ENCODE measurements at places on chromosomes 1 and 21.
A peak's percentile ranks its signal among the peaks of the same experiment; 100 is the strongest.

- DNase-seq = no peak
Observed at GRCh38 chr1:66214901-66215300, 319.1 kb upstream of the SGIP1 start.

DNA sequence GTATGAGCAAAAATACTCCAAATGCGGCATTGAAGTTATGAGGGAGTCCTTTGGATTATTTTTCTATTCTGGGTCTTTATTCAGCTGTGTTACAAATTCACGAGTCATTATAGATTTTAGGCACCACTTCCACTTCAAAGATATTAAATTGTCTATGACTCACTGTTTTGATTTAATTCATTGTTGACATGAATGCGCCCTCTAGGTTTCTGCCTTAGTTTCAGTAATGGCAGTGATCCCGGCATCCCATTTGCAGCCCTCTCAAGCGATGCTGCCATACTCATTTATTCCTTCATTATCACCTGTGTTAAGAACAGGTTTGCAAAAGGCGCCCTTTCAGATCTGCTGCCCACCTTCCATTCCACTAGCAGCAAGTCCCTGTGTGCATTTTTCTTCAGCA lies 14.0 kb downstream of the RSPO1 start:
- no peak for DNase-seq

DNA sequence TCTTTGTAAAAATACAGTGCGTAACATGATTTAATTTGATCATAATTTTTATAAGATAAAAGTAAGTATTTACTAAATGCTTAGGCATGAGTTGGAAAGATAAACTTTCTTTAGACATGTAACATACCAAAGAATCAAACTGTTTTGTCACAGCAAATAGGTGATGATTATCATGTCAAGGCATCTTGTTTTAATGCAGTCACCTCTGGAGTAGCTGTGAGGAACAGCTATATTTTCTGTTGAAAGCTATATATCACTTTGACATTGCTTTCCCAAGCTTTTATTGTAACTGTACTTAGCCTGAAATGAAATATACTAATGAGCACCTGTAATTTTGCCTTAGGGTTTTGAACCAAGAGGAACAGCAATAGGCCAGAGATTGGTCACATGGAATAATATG lies 151.9 kb downstream of the TLR5 start:
- DNase-seq = no peak

DNA sequence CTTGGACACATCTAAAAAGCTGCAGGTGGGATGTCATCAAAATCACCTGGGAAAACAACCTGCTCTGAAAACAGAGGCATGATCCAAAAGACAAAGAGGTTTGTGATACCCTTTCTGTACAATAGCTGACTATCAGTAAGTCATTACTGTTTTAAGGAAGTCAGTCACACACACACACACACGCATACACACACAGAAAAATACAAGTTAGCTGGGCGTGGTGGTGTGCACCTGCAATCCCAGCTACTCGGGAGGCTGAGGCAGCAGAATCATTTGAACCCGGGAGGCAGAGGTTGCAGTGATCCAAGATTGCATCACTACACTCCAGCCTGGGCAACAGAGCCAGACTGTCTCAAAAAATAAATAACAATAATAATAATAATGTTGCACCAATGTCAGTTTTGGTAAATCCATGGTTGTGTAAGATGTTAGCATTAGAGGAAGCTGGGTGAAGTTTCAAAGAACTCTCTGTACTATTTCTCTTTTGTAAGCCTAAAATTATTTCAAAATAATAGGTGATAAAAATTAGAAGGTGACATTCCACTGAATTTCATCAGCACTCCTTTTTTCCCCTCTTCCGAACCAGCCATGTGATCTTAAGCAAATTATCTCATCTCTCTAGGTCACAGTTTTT lies 9.9 kb upstream of the HLCS start:
- no peak for DNase-seq

DNA sequence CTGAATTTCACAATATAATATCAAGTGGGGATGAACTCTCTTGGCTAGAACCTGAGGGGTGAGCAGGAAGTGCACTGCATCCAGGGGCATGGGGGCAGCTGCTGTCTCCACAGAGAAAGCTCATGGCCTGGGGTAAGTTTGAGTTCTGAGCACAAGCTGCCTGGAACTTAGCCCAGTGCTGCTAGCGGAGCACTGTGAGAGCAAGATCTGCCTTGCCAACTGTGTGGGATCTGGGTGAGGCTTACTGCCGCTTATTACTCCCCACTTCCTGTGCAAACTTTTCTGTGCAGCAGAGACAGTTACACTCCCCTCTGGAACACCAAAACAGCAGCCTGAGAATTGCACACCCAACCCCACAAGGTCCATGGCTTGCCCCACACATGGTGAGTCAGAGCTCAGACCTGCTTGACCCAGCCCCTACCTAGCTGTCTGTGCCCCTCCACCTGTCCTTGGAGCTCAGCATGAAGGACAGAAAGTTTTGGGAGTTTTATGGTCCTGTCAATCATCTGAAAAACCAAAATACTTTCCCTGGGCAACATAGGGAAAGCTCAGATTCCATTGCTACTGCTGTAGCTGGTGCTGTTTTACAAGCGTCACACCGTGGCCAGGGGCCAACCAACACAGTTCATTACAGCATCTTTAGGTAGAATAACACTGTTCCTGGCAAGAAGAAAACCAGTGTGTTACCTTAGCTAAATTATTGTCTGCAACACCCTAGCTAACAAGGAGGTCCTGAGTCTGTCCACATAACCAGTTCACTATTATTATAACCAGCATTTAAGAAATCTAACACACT lies 762.1 kb upstream of the NEGR1 start:
- DNase-seq = peak; percentile 35

DNA sequence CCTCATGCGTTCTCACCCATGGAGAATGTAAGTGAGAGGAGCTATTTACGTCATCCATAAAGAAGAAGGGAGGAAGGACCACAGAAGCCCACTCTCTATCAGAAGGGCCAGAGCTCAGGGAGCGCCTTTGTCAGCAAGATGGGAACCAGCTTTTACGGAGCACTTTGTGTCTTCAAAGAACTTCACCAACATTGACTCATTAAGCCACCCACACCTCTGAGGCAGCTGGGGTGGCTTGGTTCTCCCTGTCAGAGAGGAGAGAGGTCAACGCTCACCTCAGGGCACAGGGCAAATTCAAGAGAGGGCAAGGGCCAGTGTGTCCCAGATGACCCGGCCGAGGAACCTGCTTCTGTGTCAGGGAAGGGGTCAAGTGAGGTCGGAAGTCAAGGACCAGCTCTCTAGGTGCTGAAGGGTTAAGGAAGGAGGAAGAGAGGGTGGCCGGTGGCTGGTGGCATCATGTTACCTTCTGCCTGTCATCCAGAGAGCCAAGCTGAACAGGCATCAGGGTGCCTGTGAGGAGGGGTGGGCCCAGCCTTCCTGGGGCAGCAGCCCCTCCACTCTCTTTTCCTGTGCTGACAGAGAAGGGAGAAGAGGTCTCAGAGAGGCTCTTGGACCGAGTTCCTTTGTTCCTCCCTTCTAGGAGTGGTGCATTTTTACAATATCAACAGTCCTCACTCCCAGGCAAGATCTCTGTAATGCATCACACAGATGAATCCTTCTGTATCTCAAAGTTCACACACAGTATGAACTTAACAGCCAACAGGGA lies 109.0 kb downstream of the ETS2 start:
- DNase-seq = peak; percentile 39

GRCh38 chr1:42164551-42165420 lies at the start of gene GUCA2A:
Gene GUCA2A, minus strand, starts transcription at chr1:42164745. Its CDS starts 33 bp downstream, at chr1:42164712.
- DNase-seq = no peak

DNA sequence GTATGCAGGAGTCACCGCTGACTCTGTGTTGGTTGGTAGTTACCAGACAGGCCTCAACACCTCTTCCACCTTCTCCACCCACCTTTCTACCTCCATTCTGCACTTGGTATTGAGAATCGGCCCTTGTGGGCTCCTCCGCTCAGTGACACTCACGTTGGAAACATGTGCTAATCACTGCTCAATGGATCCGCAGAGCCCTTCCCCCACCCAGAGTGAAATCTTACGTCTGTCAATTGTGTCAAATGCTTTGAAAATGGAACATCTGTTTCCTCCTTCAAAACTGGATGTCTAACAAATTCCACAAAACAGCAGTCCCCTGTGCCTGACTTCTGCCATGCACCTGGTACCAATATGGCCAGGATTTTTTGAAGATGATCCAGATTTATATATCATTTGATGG lies 65.5 kb upstream of the NRIP1 start:
- DNase-seq = no peak

DNA sequence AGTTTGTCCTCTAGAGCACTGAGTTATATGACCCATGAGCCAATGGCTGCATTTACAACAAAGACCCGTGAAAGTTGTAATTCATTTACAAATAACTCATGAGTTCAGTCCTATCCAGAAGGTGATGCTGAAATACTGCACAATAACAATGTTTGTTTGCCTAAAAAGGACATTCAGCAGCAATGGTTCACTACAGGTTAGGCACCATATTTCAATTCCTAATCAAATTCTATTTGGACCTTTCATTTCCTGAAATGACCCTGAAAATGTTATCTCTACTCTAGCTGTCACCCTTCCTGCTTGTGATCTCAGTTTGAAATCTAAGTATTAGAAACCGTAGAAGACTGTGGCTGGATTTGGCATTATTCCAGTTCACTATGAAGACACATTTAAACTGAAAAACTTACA lies 191.2 kb upstream of the SAMSN1 start:
- DNase-seq = no peak

DNA sequence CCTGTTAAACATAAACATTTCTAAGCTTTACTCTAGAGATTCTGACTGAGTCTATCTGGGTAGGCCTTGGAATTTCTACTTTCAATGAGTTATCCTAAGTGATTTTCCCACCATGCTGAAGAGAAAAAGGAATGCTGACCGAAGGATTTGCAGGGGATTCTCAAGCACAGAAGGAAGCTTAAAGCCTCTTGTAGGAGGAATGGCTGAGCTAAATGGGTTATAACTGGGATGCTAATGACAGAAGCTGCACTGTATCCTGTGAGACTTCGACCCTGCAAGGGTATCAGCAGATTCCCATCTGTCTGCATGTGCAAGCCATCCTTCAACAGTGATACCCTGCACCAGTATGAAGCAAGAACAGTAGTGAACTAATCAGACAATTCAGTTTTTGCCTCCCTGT lies 35.4 kb downstream of the SLC35D1 start:
- no peak for DNase-seq

GRCh38 chr1:200179126-200179780 lies 151.7 kb downstream of the NR5A2 start:
- DNase-seq = no peak

GRCh38 chr1:3902571-3903091 lies 2.6 kb upstream of the C1orf174 start:
- no peak for DNase-seq

GRCh38 chr21:42903817-42904216 lies 10.7 kb downstream of the NDUFV3 start:
- DNase-seq = no peak

DNA sequence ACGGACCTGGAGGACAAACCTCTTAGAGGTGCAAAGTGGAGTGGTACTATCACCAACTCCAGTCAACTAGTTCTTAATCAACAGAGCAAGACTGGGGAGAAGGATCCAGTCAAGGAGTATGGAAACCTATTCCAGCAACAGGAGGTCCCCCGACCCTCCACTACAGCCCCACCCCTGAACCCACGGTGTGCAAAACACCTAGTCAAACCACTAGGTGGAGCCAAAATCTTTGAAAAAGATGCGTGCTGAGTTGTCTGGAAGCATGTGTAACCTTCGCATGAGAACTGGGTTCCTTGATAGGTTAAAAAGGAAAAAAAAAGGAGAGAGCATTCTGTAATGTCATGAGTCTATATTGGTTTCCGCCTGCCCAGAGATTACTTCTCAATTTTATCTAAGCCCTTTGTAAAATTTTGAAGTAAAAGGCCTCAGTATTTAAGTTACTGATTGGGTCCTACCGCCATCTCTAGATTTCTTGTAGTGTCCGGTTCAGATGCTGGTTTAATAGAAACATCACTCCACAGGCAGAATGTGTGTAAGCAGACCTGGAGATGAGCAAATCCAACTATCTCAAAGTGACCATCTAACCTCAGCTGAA lies 81.9 kb upstream of the HAO2 start:
- no peak for DNase-seq

DNA sequence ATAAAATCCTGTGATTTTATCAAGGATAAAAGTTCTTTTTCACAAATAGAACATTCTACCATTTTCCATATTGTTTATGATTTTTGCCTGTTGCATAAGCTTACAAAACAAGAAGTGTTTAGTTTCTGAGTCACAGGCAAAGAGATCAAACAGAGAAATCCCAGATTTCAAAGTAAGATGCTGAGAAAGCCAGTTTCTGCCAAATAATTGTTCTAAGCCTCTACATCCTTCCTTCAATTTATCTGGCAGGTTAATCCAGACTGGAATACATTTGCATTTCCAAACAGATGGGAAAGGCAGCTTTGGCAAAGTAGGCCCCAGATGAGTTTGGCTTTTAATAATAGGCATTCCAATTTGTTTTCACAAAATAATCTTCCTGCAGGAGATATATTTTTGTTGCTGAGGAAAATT lies 2.5 kb downstream of the SLC1A7 start:
- no peak for DNase-seq

- no peak for DNase-seq
Observed at GRCh38 chr21:22456241-22456640, 1458.0 kb downstream of the NCAM2 start.

- no peak for DNase-seq
Observed at GRCh38 chr1:63268876-63269275, 53.5 kb upstream of the FOXD3 start.

DNA sequence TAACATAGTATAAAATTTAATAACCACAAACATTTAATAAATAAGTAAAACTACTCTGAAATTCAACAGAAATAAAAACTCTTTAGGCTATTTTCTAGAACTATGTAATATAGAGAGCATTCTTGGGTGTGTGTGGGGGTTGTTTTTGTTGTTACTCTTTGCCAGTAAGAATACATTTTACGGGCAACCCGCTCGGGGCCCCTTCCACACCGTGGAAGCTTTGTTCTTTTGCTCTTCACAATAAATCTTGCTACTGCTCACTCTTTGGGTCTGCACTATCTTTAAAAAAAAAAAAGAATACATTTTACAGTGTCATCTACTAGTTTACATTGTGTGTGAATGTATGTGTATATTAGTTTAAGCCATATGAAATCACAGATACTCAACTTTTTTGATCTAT lies 16.0 kb upstream of the GIPC2 start:
- DNase-seq = no peak

DNA sequence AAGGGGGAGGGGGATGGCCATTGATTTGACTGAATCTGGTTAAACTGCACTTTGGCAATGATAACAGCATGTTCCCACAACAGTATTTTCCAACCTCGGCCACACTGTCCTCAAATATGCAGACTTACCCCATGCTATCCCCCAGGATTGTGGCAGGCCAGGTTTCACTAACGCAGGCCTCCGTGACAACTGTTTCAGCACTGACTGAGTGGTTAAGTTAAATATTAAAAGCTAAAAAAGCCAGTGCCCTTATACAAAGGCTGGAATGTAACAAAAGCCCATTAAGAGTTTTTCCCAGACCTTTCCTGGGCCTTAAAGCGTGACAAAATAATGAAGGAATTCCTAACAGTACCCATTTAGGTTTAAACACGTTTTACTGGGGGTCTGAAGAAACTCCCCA lies 202.9 kb downstream of the USP25 start:
- DNase-seq = no peak

DNA sequence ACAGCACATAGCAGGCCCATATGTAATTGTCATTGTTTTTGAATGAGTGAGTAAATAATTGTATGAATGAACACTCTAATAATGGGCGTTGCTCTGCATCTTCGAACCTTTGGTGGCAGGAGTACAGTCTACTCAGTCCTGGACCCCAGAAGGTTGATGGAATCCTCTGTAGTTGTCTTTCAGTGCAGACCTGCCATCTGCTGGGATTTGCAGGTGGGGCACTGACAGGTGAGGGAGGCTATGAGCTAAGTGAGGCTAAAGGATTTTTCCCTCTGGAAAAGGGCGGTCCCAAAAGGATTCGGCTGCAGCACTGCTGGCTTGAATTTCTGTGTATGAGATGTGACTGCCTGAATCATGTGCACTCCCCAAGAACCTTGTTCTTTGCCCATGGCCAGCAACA lies 53.4 kb downstream of the PLXNA2 start:
- DNase-seq = no peak

Data from left hindlimb (tissue), 1 donor.